CD4-positive, alpha-beta T cell treated with Interleukin-15 for 4 hours (primary cell): ENCODE measurements at places on chromosomes 7 and 10.
A peak's percentile ranks its signal among the peaks of the same experiment; 100 is the strongest.

DNA sequence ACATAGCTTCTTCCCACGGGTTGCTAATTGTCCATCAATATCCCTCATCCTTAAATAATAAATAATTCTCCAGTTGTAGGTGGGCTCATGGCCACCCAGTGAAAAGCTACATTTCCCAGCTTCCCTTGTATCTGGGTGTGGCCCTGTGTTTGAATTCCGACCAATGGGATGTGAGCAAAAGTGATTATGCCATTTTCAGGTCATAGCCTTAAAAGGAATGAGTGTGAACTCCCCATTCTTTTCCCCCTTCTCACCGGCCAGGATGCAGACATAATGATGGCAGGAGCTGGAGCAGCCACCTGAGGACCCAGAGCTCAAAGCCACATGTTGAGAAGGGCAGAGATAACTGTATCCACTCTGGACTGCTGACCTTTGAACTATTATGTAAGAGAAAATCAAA, 30.3 kb upstream of the CALU start:
- DNase-seq, result no peak

DNA sequence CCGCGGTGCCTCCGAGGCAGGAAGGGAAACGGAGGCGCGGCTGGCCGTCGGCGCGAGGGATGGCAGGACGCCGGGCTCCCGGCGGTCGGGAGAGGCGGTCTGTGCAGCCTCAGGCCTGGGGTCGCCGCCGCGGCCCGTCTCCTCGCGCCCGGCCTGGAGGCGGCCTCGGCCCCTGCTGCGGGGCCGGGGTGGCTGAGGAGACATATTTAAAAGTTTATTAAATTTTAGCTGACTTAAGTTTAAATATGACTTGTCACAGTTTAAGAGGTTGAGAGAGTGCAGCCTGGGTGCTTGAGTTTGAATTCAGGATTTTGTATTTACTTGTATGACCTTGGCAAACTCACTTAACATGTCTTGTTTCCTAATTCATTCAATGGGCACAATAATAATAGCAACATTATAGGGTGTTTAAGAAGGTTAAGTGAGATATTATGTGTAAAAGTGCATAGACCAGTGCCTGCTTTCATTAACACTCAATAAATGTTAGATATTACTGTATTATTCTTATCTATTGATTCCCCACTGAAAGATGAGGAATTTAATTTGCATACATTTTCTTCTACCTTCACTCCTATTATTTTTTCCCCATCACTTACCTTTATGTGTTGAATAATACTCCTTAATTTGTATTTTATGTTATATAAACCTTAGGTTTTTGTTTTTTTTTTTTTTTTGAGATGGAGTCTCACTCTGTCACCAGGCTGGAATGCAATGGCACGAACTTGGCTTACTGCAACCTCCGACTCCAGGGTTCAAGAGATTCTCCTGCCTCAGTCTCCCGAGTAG, 718 bp downstream of the DYNC2I1 start:
- DNase-seq, result no peak

DNA sequence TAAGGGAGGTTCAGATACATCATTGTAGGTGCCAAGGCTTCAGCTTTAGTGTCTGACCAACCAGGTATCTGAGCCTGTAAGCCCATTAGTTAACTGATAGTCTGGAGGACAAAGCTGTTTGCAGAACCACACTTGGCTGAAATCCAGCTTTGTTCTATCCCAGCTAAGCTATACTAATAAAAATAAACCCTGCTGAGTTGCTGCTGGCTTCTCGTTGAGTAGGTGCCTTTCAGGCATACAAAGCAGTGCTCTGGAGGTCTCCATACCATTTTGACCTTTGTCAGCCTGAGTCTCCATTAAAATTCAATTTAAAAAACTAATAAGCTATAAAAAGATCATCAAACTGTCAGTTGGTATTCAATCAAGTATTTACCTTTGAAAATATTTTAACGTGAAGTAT, 22.0 kb downstream of the CDCA7L start:
- DNase-seq, result no peak

GRCh38 chr7:158445421-158446175, 142.0 kb downstream of the PTPRN2 start:
- DNase-seq, result no peak

DNA sequence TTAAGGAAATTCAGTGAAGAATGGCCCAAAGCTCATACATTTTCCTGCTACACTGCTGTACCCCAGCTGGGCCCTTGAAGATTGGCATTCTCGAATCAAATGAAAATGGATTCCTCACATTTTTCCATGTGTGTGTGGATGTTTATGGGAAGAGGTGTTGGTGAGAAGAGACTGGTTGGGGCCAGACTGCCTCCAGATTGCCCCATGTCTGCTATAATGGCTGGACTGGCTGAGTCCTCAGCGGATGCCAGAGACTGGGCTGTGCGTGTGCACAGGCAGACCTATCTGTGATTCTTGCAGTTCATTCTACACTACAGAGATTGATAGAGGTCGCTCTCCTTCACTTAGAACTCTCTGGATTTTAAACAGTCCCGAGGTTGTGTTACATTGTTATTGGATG, 183.6 kb upstream of the GDF10 start:
- no peak for DNase-seq

- no peak for DNase-seq
Measured at GRCh38 chr7:1400371-1400770, 58.9 kb downstream of the MICALL2 start.

DNA sequence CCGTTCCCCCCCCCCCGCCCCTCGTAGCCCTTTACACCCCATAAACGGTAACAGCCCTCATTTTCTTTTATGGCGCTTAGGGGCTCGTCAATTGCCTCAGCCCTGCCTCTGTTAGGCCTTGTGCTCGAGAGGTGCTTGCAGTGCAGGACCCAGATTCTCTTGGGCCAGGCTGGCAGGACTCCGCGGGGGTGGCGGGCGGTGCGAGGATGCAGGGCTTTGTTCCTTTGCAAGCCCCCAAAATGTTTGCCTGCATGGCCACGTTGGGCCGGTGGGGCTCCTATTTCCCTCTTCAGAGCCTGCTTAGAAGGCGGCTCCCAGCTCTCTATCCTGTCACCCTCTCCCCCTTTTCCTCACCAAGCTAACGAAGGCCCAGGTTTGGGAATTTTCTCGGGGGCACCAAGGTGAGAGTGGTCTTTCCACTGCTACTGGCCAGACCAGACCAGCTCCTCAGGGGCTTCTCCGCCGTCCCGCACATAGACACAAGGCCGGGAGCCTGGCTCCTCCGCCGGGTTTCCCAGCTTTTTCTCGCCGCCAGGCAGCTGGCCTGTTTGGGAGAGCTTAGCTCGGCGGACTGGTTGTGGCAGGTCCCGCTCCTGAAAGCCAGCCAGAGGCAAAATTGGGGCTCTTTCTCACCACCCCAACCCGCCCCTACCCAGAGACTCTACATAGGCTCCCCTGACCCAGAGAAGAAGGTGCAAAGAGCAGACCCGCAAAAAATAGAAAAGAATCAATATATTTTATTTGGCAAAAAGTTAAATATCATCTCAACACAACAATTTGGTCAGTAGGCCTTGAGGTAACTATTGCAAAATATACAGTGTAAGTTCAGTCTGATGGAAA, 3.4 kb downstream of the HOXA9 start:
- no peak for DNase-seq

DNA sequence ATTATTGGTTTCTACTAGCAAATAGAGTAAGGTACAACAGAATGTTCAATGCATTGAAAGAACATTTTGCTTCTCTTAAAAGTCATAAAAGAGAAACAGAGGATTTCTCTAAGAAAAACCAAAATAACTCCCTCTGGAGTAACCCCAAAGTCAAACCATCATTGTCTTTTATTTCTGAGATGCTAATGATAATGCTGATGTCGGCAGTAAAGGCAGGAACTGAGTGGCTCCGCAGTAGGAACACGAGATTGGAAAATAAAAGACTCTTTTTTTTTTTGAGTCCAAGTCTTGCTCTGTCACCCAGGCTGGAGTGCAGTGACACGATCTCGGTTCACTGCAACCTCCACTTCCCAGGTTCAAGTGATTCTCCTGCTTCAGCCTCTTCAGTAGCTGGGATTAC, 2.7 kb upstream of the USP54 start:
- DNase-seq, result no peak

GRCh38 chr10:51158832-51159231, 84.5 kb downstream of the PRKG1 start:
- no peak for DNase-seq

DNA sequence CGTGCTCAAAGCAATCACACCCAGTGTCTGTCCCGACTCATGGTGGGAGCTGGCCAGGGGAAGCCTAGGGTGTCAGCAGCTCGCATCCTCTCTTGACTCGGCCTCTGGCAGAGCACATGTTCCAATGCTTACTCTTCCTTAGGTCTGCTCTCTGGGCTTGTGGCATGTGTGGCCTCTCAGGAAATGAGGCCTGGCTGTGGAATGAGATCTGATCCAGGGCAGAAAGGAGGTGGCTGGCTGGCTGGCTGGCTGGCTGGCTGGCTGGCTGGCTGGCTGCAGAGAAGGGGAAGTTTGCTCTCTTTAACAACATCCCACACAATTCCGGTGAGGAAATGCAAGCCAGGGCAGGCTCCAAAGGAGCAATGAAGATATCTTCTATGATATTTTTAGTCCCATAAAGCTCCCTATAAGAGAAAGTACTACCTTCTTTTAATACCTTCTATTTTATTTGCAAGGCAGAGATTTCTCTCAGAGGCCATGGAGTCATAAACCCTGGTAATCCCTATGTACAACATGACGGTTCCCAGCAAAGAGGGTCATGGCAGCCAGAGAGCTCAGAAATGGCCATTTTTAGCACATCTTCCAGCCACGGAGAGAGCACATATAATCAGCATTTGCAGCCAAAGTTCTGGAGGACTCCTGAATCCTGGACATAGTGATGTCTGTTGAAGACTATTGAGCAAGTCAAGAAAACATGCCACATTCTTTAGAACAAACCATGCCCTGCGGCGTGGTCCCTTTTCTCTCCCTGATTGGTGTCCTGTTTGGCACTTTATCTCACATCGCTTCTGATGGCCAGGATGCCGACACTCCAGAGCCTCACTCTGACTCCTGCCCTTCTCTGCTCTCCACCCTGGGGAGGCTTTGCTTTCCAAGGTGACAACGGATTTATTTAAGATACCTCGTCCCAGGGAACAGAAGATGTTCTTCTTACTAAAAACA, 153.7 kb downstream of the FANK1 start:
- DNase-seq, result no peak

DNA sequence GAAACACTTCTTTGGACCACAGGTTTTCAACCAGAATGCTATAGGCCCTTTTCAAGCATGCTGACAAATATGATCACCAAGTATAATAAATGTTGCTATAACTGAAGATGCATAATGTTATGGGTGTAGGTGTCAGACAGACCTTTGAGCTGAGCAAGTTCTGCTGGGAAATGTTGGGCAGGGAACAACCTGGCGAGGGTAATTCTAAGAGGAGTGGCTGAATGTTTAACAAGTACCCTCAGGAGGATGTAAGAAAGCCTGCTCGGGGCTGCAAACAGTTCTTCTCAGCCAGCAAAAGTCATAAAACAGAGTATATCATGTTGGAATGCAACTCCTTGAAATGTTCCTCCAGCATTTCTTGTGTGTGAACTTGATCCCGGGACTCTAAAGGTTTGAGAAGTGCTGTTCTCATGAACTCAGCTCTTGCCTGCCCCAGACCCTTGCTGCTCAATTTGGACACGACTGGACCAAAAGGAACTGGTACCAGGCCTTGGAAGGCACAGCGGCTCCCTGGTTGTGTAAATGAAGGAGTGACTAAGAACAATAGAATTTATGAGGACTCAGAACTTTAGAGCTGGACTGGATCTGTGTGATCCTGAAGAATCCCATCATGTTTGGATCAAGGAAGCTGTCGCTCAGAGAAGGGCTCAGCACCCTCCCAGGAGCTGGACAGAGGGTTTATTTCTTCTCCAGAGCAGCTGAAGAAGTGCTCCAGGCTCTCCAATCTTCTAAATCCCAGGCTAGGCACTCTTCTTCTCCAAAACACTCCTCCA, 143.2 kb upstream of the ANK3 start:
- no peak for DNase-seq

DNA sequence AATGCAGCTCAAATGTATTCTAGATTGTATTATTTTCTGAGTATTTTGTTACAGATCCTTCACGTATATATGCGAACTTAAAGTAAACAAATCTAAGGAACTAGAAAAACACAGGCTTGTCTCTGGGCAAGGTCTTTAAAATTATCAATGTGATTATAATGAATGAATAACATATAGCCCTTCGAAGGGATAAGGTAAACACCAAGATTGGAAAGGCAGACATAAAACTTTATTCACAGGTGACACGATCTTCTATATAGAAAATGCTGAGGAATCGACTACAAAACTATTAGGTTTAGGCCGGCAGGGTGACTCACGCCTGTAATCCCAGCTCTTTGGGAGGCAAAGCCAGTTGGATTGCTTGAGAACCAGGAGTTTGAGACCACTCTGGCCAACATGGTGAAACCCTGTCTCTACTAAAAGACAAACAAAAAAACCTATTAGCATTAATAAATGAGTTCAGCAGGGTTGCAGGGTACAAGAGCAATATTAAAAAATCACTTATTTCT, 80.4 kb downstream of the CNNM2 start:
- DNase-seq, result no peak

- DNase-seq, result no peak
Measured at GRCh38 chr10:108039821-108040584, 875.5 kb upstream of the SORCS1 start.

- DNase-seq, result peak; percentile 60
Measured at GRCh38 chr10:132458586-132459300, 61.7 kb downstream of the PWWP2B start.

- no peak for DNase-seq
Measured at GRCh38 chr7:128932862-128933179, 4.9 kb upstream of the IRF5 start.

- no peak for DNase-seq
Measured at GRCh38 chr10:83274088-83274487, 865.2 kb upstream of the GHITM start.

GRCh38 chr10:49539320-49539885, 482 bp upstream of the ERCC6 start:
- DNase-seq, result peak; percentile 24

GRCh38 chr10:79434223-79434687, 11.2 kb downstream of the ZCCHC24 start:
- no peak for DNase-seq

DNA sequence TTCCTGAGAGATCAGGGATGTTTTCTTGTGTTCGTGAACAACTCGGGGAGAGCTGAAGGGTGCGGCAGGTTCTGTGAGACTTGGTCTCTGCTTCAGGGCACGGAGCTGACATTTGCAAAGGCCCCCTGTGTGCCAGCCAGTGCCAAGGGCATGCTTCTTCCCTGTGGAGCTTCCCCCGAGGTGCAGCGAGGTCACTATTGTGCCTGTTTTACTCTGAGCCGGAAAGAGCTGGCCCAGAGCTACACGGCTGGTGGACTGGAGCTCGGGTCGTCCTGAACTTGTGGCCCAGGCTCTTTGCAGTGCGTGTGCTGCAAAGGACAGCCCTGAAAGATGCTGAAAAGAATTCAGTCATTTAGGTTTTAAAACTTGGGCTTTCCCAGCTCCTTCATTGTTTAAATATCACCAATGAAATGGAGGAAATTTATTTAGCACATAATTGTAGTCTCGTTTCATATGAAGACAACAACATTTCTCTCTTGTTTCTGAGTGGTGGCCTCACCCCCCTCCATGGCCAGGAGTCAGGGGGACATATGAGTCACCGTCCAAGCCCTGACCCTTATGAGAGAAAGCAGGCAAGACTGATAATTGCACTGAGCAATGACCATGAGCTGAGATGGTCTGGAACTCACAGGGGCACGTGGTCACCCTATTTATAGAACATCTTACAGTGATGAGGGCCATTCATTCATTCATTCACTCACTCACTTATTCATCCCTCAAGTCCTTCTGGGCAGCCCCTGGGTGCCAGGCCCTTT, 102.6 kb downstream of the PTPRE start:
- DNase-seq, result no peak

- no peak for DNase-seq
Measured at GRCh38 chr10:122454071-122454470, 382 bp upstream of the ARMS2 start.

GRCh38 chr10:127193125-127193524, 3.3 kb downstream of the INSYN2A start:
- DNase-seq, result no peak
